Suppressor macrophage treated with lipopolysaccharide for 1 hour (primary cell): ENCODE measurements at places on chromosomes 2 and 18.

DNA sequence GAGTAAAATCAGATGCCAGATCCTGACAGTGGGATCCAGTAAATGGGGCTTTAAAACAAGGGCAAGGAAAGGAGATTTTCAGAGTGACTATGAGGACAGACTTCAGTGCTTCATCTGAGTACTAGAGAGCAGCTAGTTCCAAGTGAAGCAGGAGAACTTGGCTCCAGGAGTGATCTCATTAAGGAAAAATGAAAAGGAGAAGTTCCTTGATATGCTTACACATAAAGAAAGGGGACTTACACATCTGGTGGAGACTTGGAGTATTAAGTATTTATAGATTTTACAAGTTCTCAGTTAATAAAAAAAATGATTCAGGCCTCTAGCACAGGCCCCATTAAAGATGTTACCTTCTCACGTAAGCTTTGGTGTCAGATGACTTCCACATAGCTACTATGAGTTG lies 105.8 kb downstream of the ICOS start:
- peak; percentile 54 for DNase-seq

GRCh38 chr2:105450471-105450870 lies 51.6 kb upstream of the FHL2 start:
- no peak for DNase-seq

DNA sequence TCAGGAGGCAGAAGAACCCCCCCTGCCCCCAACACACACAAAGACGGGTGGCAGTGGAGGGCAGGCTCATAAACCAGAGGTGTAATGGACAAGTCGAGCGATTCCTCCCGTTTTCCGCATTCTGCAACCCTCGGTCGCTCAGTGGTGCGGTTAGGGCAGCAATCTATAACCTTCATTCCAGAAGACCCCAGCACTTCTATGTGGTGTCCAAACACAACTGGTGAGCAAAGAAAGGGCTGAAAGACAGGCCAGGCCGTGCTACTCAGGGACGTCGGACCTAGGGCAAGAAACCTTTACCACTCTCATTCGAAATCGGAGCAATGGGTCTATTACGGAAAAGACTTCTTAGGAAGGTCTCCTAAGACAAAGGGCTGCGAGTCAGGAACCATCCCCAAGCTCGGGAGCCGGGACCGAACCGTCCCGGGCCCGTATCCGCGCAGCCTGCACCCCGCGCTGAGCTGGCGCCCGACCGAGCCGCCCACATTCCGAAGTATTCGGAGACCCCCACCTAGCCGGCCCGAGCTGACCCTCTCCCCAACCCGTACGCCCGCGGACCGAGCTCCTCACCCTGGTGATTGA lies 568 bp downstream of the ARL5A start:
- DNase-seq = peak; percentile 16

DNA sequence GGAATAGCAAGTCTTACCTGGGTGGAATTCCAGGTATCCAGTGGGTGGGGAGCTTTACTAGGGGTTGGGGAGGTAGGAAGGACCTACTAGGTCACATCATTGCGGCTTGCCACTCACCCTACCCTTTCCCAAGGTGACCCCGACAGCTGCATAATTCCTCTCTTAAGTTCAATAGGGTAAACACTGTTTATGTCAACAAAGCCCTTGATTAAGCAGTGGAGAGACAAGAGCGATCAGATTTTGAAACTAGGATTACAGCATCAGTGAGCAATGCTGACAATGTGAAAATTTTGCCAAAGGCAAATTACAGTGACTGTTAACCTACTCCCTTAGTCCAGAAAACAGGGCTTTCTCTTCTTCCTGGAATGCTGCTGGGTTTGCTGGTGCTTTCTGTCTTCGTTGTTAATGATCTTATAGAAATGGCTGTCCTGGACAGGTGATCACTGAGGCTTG lies 14.5 kb downstream of the SLC19A3 start:
- DNase-seq = no peak
